ENCODE measurements at places on chromosomes 2 and 18.

DNA sequence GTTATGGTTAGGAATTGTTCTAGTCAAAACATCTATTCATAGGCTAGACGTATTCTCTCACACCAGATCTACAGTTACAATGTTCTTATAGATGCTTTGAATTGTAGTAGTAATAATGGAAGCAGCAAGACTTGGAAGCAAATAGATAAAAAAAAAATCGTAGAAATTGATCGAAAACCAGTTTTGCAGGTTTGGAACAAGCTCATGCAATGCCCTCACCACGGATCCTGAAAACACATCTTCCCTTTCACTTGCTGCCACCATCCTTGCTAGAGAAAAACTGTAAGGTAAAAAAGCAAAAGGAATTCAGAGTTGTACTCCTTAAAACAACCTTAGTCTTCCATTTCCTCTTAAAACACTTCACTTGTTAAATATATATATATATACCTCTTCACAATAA is 4.4 kb downstream of the SULT1C4 start:
- DNase-seq, result no peak

DNA sequence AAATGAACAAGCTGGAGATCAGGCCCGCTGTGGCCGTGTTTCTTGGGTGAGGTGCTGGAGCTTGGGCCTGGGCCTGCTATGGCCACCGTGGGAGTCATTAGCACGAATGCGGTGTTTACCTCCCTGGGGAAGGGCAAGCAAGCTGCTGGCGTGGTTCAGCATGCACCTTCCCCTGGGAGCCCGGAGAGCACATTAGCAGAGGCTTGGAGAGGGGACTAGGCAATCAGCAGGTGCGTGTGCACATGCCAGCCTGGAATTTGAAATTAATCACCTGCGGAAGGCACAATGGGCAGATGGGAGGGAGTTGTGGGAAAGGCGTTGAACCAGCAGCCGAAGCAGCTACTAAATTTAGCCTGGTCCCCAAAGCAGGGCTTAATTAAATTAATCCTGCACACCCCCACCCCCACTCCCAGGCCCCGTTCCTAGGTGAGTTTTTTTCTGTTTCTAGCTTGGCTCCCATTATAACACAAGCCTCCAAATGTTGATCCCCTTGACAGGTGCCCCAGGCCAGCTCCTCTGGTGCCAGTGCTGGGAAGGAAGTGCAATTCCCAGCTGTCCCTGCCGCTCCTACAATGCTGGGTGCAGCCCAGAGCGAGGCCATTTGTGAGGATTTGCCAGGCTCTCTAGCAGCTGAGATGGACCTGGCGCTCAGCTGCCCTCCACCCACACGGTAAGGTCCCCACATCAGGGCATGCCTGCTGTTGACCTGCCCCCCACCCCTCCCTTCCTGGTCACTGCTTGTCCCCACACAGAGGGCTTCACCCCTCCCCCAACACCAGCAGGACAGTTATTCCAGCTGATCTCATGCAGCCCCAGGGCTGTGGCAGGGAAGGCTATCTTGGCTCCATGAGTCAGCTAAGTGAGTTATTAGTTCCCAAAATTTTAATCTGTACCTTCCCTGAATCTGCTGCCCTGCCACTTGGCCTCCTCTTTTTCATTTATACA is 115.0 kb downstream of the ZBTB7C start:
- DNase-seq, result no peak

DNA sequence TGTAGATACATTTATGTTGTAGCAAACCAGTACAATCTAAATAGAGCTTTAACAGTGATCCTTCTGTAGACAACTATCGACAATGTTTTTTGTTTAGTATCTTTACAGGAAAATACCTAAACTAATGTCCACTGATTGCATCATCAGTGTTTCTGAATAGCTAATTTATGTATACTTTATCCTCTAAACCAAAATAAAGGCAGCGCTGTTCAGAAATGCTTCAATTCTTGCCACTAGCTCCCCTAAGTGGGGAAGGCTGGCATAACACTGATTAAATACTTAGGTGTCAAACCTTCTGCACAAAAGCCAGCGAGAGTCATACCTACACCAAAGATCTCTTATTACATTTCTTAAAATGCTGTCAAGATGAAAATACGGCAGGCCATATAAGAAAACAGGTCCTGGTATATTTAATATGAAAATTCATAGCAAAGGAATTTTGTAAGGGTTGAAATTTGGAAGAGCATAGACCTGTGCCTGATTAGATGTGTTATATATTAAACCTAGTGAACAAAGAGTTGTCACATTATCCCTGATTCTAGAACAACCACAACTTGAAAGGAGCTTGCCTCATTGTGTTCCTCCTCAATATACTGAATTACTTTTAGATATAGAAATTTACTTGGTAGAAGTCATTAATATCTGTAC is 1693.4 kb upstream of the SLC39A10 start:
- no peak for DNase-seq

DNA sequence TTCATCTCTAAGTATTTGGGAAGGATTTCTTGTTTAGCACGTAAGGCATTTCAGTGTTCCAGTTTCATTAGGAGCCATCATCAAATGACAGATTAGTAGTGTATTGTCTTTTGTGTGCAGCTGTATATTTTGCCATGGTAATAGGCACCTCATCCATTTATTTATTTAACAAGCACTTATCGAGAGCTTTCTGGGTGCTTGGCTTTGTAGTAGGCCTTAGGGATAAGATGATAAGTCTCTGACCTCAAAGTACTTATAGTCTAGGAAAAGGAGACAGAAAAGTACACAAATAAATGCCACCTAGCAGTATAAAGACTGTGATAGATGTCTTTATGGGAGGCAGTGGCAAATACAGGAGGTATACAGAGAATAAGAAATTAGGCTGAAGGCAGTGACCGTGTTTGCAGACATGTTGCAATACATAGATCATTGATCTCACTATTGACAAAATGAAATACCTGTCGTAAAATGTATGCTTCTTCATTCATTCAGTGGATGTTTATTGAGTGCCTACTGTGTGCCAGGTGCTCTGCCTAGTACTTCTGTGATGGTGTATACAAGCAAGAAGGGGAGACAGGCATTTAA is 265.9 kb downstream of the SETBP1 start:
- no peak for DNase-seq

DNA sequence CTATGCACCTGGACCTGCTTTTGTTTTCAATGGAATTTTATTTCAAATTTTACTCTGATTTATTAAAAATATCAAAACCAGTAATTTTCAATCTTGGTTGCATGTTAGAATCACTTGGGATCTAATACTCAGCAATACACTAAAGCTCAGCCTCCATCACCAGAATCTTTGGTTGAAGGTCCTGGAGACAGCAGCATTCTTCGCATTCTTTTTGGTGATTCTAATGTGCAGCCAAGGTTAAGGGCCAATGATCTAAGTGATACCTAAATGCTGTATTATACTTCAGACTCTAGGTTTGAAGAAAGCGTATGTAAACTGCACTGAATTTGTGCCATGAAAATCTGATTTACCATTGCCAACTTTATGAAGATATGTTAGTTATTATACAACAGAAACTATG is 493.1 kb downstream of the XIRP2 start:
- no peak for DNase-seq

- no peak for DNase-seq
Observed at GRCh38 chr2:121469356-121469755, 61.3 kb upstream of the RNU4ATAC start.
